Left cardiac atrium (tissue), 4 donors: ENCODE measurements at places on chromosomes 11 and 22.

- DNase-seq: no peak
Observed at GRCh38 chr11:11211888-11212287, 141.2 kb downstream of the CSNK2A3 start.

GRCh38 chr11:94241896-94242295 lies 62.5 kb upstream of the IZUMO1R start:
- DNase-seq: no peak

DNA sequence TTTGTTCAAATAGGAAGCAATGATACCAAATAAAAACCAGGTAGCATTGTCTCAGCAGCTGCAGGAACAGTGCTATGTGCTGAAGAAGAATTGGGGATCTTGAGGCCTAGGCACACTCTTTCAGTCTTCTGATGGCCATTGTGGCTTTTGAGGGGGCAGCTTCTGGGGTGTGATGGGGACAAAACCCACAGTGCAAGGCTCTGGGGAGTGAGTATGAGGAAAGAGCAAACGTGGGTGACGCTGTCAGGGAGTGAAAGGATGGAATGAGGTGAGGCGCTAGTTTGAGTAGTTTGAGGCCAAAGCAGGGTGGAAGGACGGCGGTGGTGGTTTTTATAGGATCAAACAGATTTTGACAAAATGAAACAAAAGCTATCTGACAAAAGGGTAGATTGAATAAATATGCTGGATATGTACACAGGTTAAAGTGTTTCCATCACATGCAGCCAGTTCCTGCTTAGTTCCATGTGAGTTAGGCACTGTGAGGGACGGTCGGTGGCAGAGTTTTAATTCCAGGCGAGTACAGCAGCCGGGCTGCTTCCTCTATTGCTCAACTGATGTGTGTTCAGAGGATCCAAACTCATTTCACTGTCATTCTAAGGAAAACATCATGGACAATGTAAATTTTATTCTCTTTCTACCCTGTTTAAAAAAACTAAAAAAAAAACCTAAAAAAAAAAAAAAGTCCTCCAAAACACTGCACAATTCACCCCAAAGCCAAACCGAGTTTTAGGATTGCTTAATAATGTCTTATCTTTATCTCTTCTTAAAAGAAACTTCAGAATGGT lies 18.9 kb downstream of the ADAMTS15 start:
- DNase-seq: no peak

GRCh38 chr11:15194671-15195415 lies 80.1 kb downstream of the INSC start:
- DNase-seq: no peak

GRCh38 chr11:11580841-11581411 lies 40.9 kb downstream of the GALNT18 start:
- no peak for DNase-seq

GRCh38 chr11:69655479-69656428 lies 14.8 kb downstream of the CCND1 start:
- DNase-seq: no peak

- no peak for DNase-seq
Observed at GRCh38 chr11:70763606-70764005, 365.3 kb downstream of the CTTN start.

- no peak for DNase-seq
Observed at GRCh38 chr11:30483056-30483455, 103.1 kb downstream of the MPPED2 start.

GRCh38 chr11:78039919-78040671 lies 17.0 kb upstream of the KCTD14 start:
- peak; percentile 68 for DNase-seq
